Motor neuron (in vitro differentiated cells): ENCODE measurements at places on chromosomes 7 and 10.

DNA sequence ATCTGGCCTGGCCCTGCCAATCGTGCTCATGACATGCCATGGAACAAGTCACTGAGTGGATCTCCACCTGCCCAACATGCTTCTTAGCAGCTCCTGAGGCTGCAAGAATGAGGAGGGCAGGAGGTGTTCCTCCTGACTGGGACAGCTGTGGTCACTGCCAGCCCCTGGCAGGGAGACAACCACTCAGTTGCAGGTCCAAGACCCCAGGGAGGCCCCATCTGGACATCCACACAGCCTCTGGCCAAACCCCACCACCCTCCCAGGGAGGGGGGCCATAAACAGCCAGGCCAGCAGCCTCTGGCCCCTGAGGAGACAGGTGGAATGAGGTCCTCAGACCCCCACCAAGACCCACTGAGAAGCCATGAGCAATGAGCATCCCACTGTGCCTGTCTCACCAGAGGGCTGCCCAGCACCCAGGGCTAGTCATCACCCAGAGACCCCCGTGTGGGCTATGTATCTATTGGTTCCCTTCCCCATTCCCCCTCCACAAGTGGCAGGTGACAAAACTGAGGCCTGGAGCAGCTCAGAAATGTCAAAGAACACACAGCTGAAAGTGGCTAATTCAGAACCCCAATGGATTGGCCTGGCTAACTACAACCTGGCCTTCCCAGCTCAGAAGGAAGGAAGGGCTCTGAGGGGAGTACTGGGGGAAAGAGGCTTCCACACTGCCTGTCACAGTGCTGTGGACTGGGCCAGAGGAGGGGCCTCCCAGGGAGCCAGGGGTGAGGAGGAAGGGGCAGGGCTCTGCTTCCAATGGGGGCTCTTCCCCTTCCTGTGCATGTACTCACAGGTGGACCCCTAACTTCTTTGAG, 3.0 kb downstream of the GPRIN2 start:
- no peak for ATAC-seq

GRCh38 chr10:71970869-71971268, 6.7 kb downstream of the CHST3 start:
- no peak for ATAC-seq

- ATAC-seq, result peak; percentile 44
These were observed 147.8 kb downstream of the ADAM12 start for GRCh38 chr10:126240483-126240882.

DNA sequence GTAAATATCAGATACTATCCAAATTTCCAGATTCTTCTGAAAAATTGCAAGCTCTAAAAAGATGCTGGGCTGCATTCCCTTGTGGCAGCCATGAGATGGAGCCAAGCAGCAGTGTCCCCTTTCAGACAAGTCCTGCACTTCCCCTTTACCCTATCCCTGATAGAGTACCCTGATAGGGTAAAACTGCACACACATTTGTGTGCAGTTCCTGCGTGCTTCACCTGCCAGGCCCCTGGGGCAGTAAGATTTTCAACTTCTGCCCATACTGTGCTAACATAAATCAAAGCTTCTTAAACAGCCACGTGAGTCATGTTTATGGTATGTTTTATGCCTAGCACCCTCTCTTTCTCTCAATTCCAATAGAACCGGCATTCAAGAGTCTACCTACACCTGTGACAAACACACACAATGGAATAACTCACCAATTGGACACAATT, 52.2 kb downstream of the IFIT5 start:
- peak; percentile 72 for ATAC-seq

DNA sequence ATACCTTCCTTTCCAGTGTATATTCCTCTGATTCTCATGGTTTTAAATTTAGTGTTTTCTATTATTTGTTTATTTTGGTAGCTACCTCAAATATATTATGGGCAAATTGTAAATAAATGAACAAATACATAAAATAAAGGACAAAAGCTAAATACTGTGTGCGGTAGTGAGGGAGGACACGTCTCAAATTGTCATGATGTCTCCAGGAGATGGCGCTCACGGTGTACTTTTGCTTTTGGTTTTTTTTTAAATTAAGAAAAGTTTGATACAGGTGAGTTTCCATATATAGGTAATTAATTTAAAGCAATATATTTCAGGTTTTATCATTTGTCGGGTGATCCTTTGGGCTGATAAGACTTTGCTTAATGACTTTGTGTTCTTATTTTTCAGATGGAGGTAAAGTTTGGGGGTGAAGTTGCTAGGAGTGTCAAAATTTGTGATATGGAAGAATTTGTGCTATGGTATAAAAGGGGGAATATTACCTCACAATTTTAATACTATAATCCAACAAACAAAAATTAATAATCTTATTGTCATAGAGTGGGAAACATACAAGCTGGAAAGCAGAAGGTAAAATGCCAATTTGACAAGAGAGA, 68.4 kb upstream of the TMEM229A start:
- ATAC-seq, result no peak

DNA sequence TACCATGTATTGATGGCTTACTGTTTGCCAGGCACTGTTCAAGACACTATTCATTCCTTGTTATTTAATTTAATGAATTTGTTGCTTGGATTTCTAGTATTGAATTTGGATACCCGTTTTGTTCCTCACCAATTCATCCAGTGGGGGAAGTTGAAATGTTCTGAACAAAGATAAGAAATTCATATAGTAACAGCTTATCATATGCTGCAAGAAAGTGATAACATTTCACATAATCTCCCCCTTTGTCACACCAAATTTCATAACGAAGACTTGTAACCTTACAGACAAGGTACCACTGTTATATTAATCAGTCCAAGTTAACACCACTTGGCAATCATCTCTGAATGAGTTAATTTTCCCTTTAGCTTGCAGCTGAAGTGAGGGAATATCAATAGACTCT, 42.1 kb downstream of the SCIN start:
- ATAC-seq, result no peak

GRCh38 chr7:146414937-146415336, 298.3 kb downstream of the CNTNAP2 start:
- ATAC-seq, result no peak

GRCh38 chr10:120789303-120790203, 61.6 kb upstream of the WDR11 start:
- ATAC-seq, result no peak

DNA sequence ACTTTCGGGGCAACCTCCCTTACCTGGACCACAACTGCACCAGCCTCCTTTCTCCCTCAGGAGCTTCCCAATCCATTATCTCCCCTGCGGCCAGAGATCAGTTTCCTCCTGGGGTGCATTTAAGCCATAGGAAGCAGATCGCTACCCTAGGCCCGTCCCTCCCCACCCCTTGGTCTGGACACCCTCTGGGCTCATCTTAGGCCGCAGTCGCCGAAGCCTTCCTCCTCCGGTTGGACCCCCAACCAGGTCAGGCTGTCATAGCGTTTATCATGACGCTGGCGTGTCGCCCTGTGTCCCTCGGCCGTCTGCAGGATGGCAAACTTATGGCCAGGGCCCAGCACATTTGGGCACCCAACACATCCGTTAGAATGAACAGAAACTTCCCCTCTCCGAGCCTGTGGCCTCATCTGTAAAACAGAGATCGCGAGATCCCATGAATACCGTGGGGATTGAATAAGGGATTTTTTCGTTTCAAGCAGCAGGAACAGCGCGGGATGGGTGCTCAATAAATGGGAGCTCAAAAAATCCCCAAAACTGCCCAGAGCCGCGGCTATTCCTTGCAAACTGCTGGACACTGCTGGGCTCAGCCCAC, 669 bp upstream of the AP5Z1 start:
- ATAC-seq, result peak; percentile 56
